ENCODE measurements at places on chromosomes 16 and 17.

DNA sequence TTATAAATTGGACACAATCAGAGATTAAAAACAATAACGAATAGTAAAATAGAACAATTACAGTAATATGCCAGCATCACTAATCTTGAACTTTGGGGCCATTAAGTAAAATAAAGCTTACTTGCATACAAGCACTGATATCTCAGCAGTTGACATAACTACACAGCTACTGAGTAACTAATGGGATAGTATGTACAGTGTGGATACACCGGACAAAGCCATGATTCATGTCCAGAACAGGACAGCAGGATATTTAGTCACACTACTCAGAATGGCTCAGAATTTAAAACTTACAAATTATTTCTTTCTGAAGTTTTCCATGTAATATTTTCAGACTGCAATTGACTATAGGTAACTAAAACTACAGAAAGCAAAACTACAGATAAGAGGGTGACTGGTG is 427.5 kb downstream of the CDH13 start:
- no peak for DNase-seq

DNA sequence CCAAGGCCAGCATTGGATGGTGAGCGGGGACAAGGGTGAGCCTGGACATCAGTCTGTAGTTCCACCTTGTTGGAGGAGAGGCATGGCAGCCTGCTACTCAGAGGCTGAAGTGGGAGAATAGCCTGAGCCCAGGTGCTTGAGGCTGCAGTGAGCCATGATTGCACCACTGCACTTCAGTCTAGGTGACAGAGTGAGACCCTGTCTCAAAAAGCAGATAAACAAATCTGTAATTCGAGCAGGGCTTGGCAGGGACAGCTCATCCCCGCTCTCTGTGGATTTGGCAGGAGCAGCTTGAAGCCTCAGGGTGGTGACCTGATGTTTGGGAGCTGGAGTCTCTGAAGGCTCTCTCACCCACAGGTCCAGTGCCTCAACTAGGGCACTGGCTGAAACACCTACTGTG is 38.6 kb upstream of the ZCCHC14 start:
- no peak for DNase-seq

DNA sequence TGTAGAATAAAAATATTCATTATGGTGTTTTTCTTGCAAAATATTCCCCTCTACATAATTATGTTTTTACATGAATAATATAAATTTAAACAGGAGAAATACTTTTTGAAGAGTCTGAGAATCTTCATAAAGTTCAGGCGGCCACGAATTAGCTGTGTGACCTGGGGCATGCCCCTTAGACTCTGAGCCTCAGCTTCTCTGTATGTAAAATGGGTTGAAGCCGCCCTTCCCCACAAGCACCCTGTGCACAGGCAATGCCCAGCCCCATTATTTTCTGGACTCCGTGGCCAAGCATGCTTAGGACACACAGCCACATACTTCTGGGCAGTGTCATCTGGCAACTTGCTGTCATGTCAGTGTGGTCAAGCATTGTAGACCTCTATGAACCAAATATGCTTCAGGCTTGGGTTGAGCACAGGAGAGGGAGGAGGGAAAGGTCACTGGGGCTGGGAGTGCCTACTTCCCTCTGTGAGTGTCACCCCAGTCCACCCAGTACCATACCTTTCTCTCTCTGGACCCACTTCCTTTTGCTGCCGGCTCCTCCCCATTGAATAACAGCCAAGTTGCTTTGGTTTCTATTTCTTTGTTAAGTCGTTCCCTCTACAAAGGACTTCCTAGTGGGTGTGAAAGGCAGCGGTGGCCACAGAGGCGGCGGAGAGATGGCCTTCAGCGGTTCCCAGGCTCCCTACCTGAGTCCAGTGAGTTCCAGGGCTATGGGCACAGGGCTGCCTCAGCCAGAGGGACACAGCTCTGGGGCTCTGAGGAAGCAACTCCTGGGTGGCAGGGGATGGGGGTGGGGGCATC is at the start of gene LGALS9:
LGALS9 (plus strand) TSS at position 582 of the 804 bp plus-strand sequence; CDS start at position 660, 78 bp downstream.
- DNase-seq = peak; percentile 62

DNA sequence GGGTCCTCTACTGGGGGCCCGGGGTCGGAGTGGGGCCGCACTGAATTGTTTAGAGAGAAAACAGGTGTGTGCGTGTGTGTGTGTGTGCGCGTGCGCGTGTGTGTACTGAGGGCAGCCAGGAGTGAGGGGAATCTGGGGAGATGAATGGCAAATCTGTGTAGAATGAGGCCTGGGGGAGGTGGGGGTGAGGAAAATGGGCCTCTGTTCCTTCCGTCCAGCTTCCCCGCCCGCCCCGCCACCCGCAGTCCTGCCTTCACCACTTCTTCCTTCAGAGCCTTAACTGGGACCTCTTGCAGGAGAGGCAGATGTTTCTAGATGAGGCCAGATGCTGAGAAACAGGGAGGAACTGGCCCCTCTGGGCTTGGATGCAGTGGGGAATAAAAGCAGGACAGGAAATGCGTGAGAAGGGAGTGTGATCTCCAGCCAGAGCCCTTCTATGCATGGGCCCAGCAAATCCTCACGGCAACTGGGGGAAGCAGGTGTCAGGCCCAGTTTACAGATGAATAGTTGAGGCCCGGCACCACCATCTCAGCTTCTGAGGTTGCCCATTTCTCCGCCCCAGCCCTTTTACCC is 29.7 kb upstream of the NGFR start:
- no peak for DNase-seq

DNA sequence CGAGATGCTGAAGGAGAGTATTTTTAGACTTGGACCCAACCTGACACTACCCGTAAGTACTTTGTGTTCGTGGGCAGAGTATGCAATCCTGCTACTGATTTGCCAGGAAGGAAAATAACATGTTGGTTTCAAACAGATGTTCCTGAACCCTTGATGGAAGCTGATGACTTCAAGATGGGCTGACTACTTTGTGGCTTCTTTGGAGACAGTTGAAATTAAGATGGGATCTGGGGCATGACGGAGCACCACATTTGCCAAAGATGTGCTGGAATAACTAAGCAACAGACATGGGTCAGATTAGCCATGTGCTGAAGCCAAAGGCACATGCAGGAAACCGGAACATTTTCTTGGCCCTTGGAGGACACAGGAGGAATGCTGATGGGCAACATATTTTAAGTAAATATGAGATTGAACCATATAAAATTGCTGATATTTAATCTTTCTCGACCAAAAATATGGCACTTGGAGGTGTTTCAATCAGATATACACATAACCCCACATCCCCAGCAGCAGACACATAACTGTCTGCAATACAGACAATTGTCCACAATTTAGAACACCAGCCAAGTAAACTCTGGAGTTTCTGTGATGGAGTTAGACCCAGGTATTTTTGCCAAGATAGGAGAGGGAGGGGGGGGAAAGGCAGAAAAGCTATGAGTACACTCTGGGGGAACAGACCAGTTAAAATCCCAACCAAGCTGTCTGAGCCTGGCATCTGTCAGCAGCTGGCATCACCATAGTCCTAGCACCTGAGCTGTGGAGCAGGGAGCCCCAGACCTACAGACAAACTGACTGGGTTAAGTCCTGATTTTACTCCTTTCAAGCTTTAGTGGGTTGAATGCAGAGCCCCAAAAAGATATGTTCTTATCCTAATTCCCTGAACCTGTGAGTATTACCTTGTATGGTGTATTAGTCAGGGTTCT is 329.4 kb upstream of the CDH5 start:
- no peak for DNase-seq

DNA sequence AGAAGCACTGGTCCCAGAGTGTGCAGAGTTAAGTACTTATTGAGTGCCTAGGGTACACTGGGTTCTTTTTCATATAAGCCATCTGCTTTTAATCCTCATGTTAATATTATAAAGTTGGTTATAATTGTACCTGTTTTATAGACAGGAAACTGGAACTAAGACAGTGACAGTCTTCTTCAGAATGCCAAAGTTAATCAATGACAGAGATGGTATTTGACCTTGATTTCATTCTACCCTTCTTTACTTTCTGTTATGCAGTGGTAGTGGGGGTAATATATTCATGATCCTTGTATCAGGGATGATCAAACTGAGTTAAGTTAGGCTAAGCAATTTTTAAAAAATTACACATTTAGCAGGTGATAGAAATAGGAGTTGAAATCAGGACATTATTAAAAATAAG is 108.6 kb upstream of the GOT2 start:
- no peak for DNase-seq

GRCh38 chr16:31271621-31272190 is 11.9 kb downstream of the ITGAM start:
- no peak for DNase-seq

- DNase-seq = no peak
These were observed 21.2 kb upstream of the BCAS3 start for GRCh38 chr17:60656499-60656898.

DNA sequence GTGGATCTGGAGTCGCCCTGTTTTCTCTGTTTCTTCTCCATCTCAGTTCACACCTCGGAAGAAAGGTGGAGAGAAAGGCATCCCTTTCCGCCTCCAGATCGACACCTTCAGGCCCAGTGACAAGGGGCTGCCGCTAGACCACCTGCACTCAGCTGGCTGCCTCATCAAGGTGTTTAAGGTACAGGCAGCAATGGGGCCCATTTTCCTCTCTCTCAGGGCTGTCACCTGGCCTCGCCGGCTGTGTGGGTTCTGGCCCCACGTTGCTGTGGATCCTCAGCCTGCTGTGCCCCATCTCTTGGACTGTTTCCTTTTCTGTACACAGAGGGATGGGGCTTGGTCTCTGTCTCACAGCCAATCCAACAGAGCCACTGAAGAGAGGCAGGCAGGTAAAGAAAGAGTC is 17.4 kb upstream of the STAC2 start:
- DNase-seq = no peak

- no peak for DNase-seq
These were observed 16.1 kb downstream of the ITGB4 start for GRCh38 chr17:75737133-75737962.

DNA sequence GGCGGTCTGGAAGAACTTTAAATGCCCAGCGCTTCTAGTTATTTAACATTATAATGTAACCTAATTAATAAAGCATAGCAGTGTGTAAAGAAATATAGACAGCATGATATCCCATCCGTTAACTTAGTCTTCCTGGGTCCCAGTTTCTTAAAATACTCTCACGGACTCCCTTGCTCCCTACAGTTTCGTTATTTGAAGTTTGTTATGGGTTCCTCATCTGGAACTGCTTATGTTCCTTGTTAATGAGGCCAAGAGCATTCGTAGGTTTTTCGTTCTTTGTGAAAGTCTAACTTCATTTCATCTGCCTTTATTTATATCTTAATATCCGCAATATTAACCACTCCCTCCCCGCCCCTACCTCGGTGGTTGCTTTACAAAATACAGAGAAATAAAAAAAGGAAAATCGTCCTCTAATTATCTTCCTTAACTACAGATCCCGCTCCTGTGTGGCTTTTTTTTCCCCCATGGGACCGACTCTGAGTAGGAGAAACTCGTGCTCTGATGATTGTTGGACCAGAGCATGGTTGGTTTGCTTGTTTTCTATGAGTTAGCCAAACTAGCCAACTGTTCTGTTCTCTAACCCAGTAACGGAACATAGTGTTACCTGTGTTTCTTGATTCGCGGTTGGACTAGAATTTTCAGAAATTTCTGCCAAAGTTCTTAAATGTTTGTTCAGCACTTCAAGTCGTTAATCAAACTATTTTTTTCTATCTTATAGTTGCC is 863 bp downstream of the ADPRM start:
- peak; percentile 70 for DNase-seq

DNA sequence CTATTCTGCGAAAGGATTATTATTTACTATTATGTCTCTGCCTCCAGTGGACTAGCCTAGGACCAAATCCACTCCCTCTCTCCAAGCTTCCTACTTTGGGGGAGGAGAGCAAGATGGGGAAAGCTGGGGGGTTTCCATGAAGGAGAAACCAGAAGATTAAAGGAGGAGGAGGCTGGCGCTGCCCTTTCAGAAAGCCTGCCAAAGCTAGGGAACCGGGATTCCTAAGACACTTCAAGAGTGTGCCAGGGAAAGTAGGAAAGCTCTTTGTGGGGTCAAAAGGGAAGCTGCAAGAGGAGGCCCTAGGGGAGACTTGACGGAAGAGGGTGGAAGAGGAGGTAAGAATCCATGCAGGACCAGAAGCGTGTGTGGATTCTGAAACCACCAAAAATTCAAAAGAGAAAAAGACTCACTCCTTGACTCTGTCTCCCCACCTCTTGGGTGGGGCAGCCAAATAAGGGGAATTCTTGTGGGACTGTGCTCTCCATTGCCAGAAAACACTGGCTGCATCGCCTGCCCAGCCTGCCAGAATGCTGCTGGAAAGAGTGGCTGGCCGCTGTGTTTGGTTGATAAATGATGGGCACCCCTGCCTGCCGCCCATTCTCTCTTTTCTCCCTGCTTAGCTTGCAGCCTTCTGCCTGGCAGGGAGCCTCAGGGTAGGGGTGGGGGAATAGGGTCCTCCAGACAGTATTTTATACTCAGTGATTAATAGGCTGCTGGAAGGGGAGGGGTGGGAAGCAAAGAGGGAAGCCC is 11.8 kb upstream of the KAT7 start:
- no peak for DNase-seq

DNA sequence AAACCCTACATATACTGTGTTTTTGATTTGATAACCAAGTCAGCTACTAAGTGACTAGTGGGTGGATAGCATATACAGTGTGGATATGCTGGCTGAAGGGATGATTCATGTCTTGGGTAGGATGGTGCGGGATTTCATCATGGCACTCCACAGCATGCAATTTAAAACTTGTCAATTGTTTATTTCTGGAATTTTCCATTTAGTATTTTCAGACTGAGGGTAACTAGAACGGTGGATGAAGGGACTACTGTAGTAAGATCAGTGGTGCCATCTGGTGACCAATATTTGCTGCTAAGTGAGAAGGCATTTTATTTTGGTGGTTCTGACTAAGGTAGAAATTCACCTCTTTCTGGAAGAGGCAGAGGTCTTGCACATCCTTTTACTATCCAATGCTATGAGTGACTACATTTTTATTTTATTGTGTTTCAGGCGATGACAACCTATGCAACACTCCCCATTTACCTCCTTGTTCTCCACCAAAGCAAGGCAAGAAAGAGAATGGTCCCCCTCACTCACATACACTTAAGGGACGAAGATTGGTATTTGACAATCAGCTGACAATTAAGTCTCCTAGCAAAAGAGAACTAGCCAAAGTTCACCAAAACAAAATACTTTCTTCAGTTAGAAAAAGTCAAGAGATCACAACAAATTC is 3.1 kb downstream of the CDC6 start:
- DNase-seq = peak; percentile 72

GRCh38 chr16:29848420-29849297 is 14.4 kb downstream of the CDIPT start:
- DNase-seq = peak; percentile 81

DNA sequence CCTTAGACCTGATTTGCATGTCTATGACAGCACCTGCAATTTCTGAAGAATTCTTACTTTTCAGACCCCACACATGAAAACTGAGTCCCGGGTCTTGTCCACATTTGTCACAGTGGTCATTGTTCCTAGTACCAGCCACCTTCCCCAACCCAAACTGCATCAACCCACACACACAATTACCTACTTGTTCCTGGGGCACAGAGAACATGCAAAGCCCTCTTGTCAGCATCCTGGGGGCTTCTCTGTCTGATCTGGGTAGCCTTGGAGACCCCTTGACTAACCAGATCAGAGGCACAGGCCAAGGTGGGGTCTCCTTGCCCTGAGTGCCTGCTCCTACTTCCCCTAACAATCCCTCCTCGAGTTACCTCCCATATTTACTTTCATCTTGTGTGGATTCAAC is 36.7 kb upstream of the PIK3R6 start:
- no peak for DNase-seq

Data from NB4 (cell line).